WERI-Rb-1 (cell line): ENCODE measurements at places on chromosomes 11 and 22.
A peak's percentile ranks its signal among the peaks of the same experiment; 100 is the strongest.

- DNase-seq = no peak
These were observed at the start of gene DDX25 for GRCh38 chr11:125903711-125904659. DDX25 (plus strand) TSS chr11:125904508; CDS start chr11:125904518, 10 bp downstream.

DNA sequence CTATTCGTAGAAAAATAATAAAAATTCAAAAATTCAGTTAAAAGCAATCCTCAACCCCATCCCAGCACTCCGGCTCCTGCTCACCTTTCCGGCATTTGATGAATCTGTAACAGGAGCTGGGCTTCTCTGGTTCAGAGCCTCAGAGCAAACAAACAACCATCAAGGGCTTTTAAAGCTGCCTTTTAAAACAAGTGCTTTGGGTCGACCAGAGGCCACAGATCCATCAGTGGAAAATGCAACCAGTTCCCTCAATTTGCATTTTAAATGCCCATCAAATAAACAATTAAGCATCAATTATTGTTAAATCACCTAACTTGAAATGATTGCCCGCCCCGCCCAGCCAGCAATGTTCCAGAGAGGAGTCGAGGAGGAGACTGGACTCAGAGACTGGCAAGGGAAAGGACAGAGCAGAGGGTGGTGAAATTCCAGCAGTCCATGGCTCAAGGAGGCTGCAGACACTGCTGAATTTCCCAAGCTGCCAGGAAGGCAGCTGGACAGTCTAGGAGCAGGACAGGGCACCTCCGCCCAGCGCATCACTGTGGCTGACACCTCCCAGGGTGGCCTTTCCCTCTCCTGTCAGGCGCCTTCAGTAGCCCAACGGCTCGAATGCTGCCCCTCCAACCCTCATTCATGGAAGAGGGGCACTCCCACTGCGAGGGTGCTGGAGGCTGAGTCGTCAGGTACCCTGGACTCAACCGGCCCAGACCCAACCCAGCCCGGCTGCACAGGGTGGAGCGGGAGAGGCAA is 7.5 kb downstream of the FXYD6 start:
- no peak for DNase-seq

GRCh38 chr11:65180877-65181568 is 705 bp upstream of the CAPN1 start:
- peak; percentile 88 for DNase-seq

- no peak for DNase-seq
These were observed 46.0 kb upstream of the CCDC34 start for GRCh38 chr11:27409049-27409448.

DNA sequence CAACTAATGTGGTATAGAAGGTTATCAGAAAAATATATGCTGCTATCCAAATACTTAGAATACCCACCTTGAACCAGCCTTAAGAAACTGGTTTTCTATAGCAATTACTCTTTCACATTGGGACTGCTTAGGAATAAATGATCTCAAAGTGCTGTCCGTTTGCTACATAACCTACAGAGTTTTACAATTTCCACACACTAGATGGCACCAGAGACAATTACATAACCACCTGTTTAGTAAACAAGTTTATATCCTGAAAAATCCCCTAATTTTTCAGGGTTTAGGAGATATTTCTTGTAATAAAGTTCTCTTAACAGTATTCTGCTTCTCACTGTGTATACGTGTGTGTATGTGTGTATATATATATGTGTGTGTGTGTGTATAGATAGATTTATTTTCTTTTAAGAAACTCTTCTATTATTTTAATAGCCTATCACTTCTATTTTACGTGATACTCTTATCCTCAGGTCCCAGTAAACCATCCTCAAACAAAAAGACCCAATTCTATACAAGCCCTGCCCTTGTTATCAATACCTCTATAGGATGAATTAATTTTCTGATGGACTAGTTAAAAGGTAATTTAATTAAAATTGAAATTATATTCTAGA is 6.7 kb upstream of the OR5I1 start:
- no peak for DNase-seq

DNA sequence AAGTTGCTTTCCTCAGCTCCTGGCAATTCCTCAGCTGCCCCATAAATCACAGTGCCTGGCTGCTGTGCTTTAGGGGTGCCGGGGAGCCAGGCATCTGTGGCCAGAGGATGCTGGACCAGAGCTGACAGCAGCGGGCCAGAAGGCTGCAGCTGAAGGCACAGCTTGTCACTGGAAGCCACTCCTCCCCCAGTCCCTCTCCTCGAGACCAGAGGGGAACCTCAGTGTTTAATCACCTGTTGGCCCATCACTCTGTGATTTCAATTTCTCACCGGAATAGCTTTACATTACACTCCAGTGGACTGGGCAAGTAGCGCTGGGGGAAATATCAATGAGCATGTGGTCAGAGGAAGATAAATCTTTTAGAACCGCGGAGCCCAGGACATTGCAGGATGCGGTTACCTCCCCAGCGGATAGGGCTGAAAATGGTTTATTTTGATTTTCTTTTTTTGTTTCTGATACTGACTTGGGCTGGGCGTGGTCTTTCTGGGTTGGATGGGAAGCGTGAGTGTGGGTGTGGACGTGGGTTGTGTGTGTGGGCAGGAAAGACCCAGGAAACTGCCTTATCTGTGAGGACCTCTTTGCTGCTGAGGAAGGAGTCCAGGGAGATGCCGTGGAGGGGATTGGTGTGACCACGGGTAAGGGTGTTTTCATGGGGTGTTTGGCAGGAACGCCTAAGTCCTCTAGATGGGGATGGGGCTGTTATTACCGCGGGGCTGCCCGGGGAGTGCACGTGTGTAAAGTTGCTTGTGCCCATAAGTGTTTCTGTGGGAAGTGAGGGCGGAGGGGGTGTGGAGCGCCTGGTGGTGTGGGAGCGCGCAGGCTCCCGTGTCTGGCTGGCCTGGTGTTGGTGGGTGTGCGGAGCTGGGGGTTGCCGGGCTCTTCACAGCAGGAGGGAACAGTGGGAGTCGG is 4.0 kb downstream of the DAGLA start:
- no peak for DNase-seq

GRCh38 chr22:27476729-27477128 is 324.8 kb downstream of the MN1 start:
- no peak for DNase-seq

DNA sequence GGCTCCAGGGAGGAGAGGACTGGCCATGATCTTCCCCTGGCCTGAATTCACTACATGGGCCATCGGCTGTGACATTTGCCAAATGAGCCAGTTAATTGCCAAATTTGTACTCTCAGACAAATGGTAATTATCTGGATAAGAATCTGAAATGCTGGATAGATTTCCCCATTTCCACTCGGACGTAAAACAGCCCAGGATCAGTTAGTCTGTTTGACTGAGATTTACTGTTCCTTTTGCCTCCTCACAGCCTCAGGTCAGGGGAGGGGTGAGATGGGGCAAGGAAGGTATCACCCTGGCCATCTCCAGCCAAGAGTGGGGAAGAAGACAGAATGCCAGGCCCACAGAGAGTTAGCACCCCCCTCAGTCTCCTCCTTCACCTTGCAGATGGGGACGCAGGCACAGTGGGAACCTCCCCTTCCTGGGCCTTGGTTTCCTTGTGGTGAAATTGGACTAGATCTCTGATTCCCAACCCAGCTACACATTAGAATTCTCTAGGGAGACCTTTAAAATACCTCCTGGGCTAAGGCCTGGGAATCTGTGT is 5.2 kb downstream of the TRIM29 start:
- no peak for DNase-seq

GRCh38 chr11:123344790-123345357 is 85.2 kb upstream of the GRAMD1B start:
- no peak for DNase-seq

DNA sequence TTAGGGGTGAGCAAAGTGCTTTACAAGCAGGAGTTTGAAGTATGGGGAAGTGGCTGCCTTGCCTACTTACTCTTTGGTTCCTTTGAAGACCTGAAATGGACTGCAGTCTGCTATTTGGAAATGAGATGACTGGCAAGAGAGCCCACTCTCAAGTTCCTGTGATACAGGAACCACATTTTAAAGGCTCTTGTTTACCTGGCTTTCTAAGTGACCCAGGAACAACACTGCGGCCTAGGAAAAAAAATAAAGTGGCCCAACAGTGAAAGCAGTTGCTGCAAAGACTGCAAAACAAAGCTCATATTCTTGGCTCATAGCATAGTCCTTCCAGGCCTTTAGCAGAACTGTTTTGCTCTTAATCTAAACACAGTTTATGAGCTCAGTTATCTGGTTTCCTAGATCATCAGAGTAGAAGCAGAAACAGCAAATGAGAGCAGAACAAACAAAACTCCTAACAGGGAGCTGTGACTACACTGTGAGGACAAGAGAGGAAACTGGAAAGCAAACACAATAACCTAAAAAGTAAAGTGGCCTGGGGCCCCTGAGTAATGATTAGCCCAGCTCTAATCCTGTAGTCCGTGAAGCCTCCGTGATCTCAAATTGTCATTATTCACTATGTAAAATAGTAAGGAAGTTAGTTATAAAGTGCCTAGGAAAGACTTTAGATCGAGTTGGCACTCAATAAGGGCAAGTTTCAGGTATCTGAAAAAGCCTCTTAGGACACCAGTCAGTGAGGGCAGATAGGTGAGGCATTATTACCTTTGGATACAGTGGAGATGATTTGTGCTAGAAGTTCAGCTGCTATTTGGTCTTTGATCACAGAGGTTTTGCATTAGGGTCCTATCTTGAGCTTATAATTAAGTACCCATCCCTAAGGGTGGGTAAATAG is 11.5 kb downstream of the CCDC117 start:
- no peak for DNase-seq

DNA sequence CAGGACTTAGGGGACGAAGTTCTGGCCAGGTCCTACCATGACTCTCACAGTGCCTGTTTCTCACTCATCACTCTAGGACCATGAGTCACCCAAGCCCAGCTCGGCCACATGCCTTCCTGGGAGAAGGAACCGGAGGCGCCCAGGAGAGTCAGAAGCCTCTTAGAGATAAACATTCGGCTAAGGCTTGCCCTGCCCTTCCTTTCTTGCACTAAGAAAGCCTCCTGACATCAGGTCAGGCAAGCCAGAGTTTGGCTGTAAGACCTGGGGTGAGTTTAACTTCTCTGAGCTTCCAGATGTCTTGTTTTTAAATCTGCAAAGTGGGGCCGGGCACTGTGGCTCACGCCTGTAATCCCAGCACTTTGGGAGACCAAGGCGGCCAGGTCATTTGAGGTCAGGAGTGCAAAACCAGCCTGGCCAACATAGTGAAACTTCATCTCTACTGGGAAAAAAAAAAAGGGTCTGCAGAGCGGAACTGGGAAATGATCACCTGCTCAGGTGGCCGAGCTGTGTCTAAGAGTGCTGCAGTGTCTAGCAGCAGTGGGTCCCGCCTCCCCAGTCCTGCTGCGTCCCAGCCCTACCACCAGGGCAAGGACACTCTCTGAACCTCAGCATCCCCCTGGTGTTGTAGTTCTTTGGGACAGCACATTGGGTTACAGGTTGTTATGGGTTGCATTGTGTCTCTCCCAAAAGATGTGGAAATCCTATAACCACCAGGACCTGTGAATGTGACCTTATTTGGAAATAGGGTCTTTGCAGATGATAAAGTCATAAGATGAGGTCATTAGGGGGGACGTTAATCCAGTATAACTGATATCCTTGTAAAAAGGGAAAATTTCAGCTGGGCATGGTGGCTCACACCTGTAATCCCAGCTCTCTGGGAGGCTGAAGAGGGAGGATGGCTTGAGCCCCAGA is 1.8 kb upstream of the CARS1 start:
- DNase-seq = peak; percentile 69

DNA sequence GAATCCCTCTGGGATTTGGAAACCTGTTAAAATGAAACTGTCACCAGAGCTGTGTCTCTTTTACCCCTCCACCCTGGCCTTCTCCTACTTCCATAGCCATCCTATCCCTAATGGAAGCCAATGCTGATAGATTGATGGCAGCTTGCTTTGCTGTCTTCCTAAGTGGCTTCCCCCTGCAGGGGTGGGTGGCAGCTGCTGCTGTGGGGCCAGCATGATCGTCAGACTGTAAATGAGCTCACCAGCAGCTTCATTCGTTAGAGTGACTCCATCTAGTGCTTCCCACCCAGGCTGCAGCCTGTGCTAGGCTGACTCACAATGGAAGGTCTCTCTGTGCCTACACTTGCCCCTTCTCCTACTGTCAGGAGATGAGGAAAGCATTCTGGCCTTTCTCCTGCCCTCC is 311.0 kb downstream of the BUD13 start:
- DNase-seq = peak; percentile 94

DNA sequence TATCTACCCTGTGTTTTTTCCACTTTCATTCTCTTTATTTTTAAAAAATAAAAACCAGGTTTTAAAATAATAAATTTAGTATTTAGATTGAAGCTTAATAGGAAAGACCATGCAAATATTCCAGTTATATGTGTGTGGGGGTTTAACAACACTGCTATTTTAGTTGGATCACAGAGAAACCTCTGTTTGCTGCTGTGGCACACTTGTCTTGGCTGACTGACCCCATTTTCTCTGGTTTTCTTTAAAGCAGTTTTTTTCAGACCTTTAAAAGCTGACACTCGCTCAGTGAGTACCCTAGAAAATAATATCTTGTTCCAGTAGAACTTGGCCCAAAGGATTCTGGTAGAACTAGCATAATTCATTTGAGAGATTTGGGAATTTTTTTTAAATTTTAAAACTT is 31.6 kb downstream of the ACER3 start:
- no peak for DNase-seq

DNA sequence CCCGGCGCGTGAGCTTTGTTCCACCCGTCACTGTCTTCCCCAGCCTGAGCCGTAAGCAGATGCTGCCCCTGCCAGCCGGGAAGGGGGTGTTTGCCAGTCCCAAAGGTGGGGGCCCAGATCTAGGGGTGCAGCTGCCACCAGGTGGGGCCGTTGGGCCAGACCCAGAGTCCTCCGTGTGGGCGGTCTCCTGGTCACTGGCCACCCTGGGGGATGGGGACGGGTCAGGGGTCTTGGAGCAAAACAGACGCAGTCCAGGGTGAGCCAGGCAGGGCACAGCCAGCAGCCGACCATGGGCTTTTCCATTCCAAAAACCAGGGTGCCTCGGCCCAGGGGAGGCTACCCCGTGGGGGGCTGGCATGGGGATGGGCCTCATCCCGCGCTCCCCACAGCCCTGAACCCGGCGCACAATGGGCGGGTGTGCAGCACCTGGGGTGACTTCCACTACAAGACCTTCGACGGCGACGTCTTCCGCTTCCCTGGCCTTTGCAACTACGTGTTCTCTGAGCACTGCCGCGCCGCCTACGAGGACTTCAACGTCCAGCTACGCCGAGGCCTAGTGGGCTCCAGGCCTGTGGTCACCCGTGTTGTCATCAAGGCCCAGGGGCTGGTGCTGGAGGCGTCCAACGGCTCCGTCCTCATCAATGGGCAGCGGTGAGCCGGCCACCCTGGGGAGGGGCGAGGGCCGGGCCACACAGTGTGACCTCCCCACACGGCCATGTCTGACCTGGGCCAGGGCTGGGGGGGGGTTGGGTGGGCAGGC is 3.5 kb downstream of the MUC5B start:
- peak; percentile 33 for DNase-seq

DNA sequence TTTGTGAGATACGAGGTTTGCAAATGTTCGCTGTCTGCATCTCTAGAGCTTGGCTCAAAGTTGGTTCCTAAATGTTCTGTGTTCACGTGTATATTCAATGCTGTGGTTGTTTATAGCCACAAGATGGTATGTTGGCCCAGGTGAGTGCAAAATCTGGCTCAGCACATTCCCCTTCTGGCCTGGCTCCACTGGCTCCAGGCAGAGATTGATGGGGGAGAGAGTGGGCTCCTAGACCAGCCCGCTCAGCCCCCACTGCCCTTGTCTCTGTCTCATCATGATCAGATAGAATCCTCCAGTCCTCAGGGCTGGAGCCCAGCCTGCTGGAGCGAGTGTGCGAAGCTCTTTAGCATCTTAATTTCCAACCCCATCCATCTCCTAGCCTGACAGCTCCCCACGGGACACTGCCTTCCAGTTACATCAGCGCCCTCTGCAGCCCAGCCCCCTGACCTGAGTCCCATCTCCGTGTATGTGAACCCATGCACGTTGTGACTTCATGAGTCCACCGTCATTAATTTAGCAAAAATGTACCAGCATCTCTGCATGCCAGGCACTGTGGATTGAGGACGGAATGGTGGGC is 2.0 kb downstream of the P2RX3 start:
- DNase-seq = peak; percentile 92
